ENCODE measurements at places on chromosomes 2 and 18. TPM values are rescaled to one million over a fixed set of nuclear protein-coding genes. Genes with fewer than 3 reads are reported as not detected.

GRCh38 chr2:28702415-28702861, 49.2 kb upstream of the PPP1CB start:
- H3K4me1 ChIP-seq, result no peaks in the 10 kb centered on the region
- no peaks in the 10 kb centered on the region for H3K27me3 ChIP-seq
- DNase-seq, result no peak
- H3K36me3 ChIP-seq, result peaks cover 2% of the 10 kb centered on the region
- H3K27ac ChIP-seq, result no peak overlapping the region

- no peak for DNase-seq
- no peak overlapping the region for H3K27ac ChIP-seq
- no peaks in the 10 kb centered on the region for H3K27me3 ChIP-seq
- no peaks in the 10 kb centered on the region for H3K4me1 ChIP-seq
- H3K36me3 ChIP-seq, result no peaks in the 10 kb centered on the region
Measured at GRCh38 chr18:1425679-1426078, 521.0 kb downstream of the ADCYAP1 start.

DNA sequence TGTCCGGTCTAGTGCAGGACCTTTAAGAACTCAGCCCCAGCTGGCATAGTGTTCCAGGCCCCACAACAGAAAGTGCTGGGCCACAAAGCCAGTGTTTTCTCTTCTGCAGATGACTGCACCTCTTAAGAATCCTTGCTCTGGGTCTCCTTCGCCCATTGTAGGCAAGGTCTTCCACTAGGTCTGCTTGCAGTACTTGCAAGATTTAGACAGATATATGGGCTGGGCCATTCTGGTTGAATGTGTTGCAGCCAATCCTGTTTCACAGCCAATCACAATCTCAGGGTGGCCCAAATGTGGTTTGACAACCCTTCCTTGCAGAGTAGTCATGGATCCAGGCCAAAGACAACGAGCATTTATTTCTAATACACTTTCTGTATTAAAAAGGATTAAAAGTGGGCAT, 13.1 kb upstream of the PIEZO2 start:
- H3K36me3 ChIP-seq, result no peaks in the 10 kb centered on the region
- H3K27me3 ChIP-seq, result no peaks in the 10 kb centered on the region
- H3K4me3 ChIP-seq, result no peak overlapping the region
- no peak for DNase-seq
- H3K4me1 ChIP-seq, result no peaks in the 10 kb centered on the region

DNA sequence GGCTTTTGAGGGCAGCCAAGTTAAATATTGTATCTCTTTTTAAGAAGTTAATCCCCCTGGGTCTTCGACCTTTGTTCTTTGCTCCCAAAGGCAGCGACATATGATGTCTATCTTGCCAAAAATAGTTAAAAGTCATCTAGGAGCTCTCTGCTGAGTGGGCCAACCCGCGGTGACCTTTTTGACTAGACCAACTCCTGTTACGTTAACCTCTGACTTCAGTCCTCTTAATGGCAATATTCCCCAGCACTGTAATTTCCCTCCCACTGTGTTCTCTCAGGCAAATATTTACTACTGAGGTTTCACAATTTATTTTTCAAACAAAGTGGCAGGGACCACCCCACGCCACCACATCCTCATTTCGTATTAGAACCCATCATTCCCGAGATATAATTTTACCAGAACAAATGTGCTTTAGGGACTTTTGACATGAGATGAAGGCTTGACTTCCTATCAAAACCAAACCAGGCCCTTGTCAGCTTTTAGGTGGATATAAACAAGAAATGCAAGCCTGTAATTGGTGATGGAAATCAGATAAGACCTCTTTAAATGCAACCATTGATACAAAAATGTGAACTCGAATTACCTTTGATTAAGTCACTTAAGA, 764.7 kb downstream of the SATB2 start:
- no peaks in the 10 kb centered on the region for H3K4me1 ChIP-seq
- no peak for DNase-seq
- no peak overlapping the region for H3K4me3 ChIP-seq

The TUBA4B gene
- total RNA-seq, result not detected

DNA sequence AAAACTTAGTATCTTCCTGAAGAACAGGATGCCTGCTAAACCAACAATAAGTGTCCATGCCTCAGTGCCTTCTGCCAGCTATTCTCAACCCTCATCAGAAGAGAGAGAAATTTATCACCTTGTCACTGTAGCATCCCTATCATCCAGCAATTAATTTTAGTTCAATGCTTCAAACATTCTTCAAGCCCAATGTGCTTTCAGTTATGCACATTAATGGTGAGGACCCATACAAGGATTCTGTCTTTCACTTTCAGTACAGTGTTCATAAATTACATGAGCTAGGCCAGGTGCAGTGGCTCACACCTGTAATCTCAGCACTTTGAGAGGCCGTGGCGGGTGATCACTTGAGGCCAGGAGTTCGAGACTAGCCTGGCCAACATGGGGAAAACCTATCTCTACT, 47.0 kb upstream of the MSH6 start:
- no peak overlapping the region for H3K4me3 ChIP-seq
- H3K27ac ChIP-seq, result no peak overlapping the region
- no peaks in the 10 kb centered on the region for H3K27me3 ChIP-seq
- no peak for DNase-seq

GRCh38 chr2:57862153-57862552, 184.5 kb upstream of the VRK2 start:
- H3K4me1 ChIP-seq, result no peaks in the 10 kb centered on the region
- no peak for DNase-seq
- H3K27ac ChIP-seq, result no peak overlapping the region
- no peaks in the 10 kb centered on the region for H3K27me3 ChIP-seq

- H3K27ac ChIP-seq, result no peak overlapping the region
- DNase-seq, result no peak
- H3K4me1 ChIP-seq, result no peaks in the 10 kb centered on the region
- no peak overlapping the region for H3K4me3 ChIP-seq
Measured at GRCh38 chr2:132849118-132849517, 179.1 kb upstream of the LYPD1 start.

DNA sequence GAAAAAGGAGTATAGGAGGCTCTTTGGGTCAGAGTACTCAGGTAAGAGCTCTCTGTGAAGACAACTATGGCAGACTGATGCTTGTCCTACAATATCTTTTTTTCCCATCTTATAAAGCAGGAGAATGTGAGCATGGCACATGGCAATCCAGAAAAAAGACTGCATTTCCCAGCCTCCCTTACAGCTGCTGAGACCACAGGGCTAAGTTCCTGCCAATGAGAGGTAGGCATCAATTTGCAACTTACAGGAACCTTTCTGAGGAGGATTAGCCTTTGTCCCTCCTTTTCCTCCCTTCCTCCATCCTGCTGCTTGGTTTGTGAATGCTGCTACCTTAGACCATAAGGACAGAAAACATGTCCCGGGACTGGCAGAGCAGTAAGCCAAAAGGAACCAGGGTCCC, 37.8 kb upstream of the ST8SIA5 start:
- H3K27ac ChIP-seq, result no peak overlapping the region
- peaks cover 5% of the 10 kb centered on the region for H3K27me3 ChIP-seq
- no peak overlapping the region for H3K4me3 ChIP-seq
- no peak for DNase-seq
- no peaks in the 10 kb centered on the region for H3K36me3 ChIP-seq

GRCh38 chr2:147463881-147464520, 380.8 kb upstream of the ACVR2A start:
- no peaks in the 10 kb centered on the region for H3K4me1 ChIP-seq
- H3K36me3 ChIP-seq, result no peaks in the 10 kb centered on the region
- H3K27me3 ChIP-seq, result no peaks in the 10 kb centered on the region
- no peak overlapping the region for H3K27ac ChIP-seq
- no peak overlapping the region for H3K4me3 ChIP-seq

DNA sequence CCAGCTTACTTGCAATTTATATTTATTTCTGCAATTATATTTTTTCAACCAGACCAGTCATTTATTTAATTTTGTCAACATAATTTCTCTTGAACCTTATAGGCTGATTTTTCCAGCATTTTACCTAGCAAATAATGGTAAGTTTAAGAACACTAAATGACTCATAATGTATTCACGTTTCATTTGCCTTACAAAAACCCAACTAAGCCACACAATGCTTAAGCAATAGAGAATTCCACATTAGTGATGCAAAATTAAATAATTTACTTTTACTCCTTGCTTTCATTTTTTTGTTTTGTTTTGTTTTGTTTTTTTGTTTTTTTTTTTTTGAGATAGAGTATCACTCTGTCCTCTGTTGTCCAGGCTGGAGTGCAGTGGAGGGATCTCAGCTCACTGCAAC, 110.4 kb upstream of the VRK2 start:
- H3K4me3 ChIP-seq, result no peak overlapping the region
- DNase-seq, result no peak
- no peak overlapping the region for H3K27ac ChIP-seq
- no peaks in the 10 kb centered on the region for H3K4me1 ChIP-seq
- peaks cover 6% of the 10 kb centered on the region for H3K36me3 ChIP-seq
- H3K27me3 ChIP-seq, result peaks cover 2% of the 10 kb centered on the region

The MRPL19 gene
- total RNA-seq, result 70.3 TPM

The SERPINB11 gene
- total RNA-seq, result not detected

GRCh38 chr2:97982621-97983020, 13.1 kb downstream of the TMEM131 start:
- peaks cover 19% of the 10 kb centered on the region for H3K4me1 ChIP-seq
- H3K27me3 ChIP-seq, result no peaks in the 10 kb centered on the region
- no peak overlapping the region for H3K27ac ChIP-seq
- no peak overlapping the region for H3K4me3 ChIP-seq
- DNase-seq, result no peak

DNA sequence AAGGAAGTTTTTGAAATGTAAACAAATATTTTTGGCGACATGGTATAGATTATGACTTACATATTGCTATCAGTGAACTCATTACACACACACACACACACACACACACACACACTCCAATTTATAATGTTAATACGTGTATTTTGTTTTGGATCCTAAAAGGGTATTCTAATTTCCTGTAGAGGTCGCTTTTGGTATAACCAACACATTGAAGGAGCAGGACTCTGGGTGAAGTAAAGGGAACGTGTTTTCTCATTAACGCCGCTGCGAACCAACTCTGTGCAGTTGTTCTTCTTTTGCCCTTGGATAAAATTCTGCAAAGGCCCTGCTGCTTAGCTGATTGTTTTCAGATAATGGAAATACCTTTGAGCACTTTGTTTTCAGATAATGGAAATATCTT, 190.4 kb downstream of the PMAIP1 start:
- no peak for DNase-seq
- no peak overlapping the region for H3K27ac ChIP-seq
- H3K4me1 ChIP-seq, result no peaks in the 10 kb centered on the region
- no peak overlapping the region for H3K4me3 ChIP-seq
- no peaks in the 10 kb centered on the region for H3K36me3 ChIP-seq

DNA sequence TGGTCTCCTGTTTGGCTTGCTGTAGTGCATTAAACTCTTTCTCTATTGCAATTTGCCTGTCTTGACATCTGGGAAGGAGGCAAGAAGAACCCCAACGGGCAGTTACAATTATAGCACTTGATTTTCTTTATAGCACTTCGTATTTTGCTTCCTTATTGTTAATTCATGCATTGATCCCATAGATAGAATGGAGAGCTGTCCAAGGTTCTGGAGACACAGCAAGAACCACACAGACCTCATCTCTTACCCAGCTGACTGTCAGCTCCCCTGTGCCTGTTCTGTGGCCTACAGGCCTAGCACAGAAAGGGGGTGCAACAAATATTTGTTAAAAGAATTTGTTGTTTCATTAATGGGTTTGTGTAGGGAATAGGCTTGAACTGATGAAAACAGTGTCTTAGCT, 194.3 kb downstream of the GALNT1 start:
- no peak overlapping the region for H3K4me3 ChIP-seq
- no peak for DNase-seq
- no peak overlapping the region for H3K27ac ChIP-seq
- H3K4me1 ChIP-seq, result no peaks in the 10 kb centered on the region
- peaks cover 7% of the 10 kb centered on the region for H3K27me3 ChIP-seq
- no peaks in the 10 kb centered on the region for H3K36me3 ChIP-seq

DNA sequence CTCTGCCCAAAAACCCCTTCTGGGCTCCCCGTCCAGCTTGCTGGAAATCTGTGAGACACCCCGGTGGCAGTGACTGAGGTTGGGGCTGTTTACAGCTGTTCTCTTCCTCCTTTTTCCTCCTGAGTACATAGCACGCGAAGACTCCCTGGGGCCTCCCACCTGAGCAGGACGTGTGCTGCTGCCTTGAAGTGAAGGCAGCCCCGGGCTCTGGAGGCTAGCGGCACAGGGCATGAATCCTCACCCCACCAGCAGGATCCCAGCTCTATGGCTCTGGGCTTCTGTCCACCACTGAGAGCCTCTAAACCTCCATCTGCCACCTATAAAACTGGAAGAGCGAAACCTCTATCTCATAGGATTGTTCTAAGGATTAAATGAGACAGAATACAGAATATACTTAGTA, 182.5 kb downstream of the TMEM163 start:
- H3K27ac ChIP-seq, result no peak overlapping the region
- DNase-seq, result no peak
- no peak overlapping the region for H3K4me3 ChIP-seq
- H3K27me3 ChIP-seq, result no peaks in the 10 kb centered on the region
- H3K36me3 ChIP-seq, result no peaks in the 10 kb centered on the region

DNA sequence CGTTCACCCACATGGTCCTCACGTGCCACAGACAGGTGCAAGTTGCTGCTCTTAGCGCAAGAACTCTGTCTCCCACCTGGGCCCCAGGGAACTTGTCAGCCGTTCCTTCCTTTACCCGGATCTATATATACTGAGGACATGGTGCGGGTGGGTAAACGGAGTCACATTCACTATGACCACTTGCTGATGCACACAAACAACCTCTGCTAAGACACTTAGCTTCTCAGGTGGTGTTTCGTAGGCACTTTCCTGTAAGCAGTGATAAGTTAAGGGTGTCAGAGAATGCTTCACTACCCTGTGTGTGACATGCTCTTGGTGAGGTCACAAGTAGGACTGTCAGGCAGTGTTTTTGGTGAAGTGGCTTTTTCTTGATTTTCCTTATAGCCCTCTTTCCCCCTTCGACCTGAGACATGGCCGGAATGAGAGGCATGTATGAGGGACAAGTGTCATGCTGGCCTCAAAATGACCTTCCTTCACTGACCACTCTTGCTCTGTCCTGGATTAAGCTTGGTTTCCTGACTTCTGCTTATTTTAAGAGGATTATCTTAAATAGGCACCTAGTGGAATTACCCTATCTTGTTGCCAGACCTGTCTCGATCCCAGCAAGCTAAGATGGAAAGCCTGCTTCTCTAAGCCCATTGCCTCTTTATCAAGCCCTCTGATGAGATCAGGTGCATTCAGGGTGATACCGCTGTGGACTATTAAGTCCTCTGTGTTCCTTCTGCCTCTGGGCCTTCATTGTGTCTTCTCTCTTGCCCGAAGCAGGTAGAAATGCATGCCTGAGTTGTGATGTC, 97.1 kb upstream of the CELF4 start:
- no peak overlapping the region for H3K27ac ChIP-seq
- H3K27me3 ChIP-seq, result no peaks in the 10 kb centered on the region
- H3K36me3 ChIP-seq, result no peaks in the 10 kb centered on the region
- no peak for DNase-seq
- H3K4me3 ChIP-seq, result no peak overlapping the region

Measured in activated naive CD4-positive, alpha-beta T cell treated with anti-CD3 and anti-CD28 coated beads for 36 hours (primary cell).